ENCODE measurements at places on chromosomes 2 and 18. TPM values are rescaled to one million over a fixed set of nuclear protein-coding genes. Genes with fewer than 3 reads are reported as not detected.

DNA sequence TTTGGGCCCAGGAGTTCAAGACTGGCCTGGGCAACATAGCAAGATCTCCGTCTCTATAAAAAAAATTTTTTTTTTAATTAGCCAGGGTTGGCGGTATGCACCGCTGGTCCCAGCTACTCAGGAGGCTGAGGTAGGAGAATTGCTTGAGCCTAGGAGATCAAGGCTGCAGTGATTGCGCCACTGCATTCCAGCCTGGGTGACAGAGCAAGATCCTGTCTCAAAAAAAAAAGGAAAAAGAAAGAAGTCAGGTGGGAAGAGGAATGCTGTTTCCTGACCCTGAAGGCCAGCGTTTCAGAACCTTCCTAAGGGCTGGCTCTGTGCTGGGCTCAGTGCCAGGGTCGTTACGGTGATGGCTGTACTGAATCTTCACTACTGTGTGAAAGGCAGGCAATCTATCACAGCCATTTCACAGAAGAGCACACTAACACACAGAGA lies 35.0 kb upstream of the AGAP1 start:
- peak; percentile 50 for DNase-seq

Gene CPO
- 0.27 TPM for total RNA-seq

DNA sequence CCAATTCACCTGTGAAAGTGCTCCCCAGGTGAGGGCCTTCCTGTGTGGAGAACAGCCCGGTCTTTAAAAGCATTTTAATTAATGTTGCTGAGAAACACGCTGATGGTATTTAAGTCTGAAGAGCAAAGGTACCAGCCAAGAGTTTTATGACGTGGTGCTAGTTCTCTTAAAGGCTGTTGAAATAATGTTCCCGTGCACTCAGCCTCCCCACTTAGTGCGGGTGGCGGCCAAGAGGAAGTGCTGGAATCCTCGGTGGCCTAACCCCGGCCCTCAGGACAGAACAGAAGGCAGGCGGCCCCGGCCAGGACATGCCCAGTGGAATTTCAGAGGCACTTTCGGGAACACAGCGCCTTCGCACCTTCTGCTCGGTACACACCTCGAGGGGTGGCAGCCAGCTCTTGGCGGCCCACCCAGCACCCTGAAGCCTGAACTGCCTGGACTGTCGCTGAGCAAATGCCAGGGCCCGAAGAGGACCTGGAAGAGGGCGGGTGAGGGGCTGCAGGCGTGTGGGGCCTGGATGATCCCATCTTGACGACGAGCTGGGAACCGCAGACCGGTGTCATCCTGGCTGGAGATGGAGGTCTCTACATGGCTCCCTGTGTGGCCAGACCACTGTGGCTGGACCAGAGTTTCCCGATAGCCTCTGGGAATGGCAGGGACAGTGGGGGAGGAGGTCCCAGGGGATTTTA lies 142.9 kb downstream of the ASB1 start:
- peak; percentile 62 for DNase-seq

Gene CKAP2L
- total RNA-seq: 0.10 TPM

DNA sequence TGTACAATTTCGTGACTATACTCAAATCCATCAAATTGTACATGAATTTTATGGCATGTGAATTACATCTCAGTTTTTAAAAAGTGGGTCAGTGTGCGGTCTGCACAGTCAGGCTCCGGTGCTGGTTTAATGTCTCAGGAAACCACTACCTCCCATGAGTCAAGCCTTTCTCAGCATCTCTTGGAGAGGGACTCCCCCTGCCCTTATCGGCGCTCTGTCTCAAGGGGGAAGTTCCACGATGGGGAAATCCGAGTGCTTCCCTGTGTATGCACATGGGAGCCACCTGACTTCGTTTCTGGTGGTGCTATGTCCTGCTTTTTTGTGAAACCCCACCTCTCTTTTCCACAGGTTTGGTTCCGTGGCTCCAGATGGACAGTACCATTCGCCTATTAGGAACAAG lies 72.5 kb downstream of the ACOXL start:
- no peak for DNase-seq

DNA sequence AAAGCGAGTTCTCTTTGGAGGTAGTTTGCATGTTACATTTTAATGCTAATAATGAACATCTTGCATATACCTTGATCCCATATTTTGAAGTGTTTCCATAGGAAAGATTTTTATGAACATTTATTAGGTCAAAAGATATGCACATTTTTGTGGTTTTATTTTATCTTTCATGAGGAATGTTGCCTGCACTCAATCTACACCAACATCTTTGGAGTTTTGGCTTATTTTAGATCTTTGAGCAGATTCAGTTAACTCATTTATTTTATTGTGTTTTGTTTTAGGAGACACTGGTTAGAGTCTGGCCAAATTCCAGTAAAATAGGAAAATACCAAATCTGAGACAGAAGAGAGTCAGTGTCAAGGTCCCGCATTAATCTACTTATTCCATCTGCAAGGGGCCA lies 540.9 kb downstream of the RNF144A start:
- DNase-seq: no peak

DNA sequence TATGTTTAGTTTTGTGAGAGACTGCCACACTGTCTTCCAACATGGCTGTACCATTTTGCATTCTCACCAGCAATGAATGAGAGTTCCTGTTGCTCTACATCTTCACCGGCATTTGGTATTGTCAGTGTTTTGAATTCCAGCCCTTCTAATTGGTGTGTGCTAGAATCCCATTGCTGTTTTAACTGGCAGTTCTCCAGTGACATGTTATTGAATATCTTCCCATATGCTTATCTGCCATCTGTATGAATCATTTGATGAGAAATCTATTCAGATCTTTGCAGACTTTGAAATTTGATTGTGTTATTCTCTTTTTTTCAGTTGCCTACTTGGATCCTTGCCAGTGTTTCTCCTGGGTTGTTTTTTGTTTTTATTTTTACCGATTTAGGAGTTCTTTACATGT lies 99.0 kb downstream of the SNTG2 start:
- DNase-seq: no peak

Gene SEPTIN10
- total RNA-seq: 46.8 TPM

- DNase-seq: no peak
Measured at GRCh38 chr2:213021971-213022899, 129.2 kb downstream of the IKZF2 start.

Gene UNC50
- total RNA-seq: 28.5 TPM

- DNase-seq: no peak
Measured at GRCh38 chr18:22650247-22650646, 232.5 kb upstream of the CTAGE1 start.

- no peak for DNase-seq
Measured at GRCh38 chr2:208363485-208363884, 43.1 kb upstream of the PTH2R start.

DNA sequence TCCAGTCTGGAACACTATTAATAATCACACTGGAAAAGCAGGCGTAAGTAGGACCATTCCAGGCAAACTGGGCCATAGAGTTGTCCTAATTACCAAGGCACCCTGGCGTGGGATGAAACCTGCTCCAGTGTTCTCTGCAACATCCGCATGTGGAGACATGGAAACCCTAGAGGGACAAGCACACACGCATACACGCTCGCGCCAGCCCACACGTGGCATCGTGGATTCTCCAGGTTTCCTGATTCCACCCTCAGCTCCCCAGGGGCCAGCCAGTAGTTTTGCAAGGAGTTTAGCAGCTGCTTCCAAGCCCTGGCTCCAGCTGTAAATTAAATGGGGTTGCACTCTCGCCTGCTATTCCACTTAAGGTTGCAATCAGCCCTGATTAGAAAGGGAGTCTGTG lies 127.7 kb downstream of the DYSF start:
- peak; percentile 85 for DNase-seq

- no peak for DNase-seq
Measured at GRCh38 chr2:11710210-11710609, 36.2 kb upstream of the LPIN1 start.

Gene VWA3B
- total RNA-seq: not detected

DNA sequence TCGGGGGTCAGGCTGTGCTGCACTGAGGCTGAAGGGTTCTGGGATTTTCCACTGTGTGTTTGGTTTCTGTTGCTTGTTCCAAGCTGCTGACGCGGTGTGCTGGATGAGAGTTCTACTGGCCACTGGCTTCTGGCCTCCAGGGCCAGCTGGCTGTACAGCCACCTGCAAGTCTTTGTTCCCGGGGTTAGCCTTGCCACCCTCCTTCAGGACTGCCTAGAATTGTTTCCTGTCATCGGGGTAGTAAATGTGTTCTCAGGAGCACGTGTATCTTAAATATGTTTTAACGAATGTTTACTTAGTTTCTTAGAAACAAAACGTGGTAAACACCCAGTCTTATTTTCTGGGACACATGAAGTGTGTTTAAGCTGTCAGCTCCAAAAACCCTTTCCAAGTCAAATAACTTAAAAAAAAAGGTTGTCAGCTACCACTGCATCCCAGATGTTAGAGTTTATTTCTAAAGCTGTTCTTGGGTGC lies 231.2 kb downstream of the AGAP1 start:
- peak; percentile 83 for DNase-seq

Gene SLC30A3
- 9.4 TPM for total RNA-seq

DNA sequence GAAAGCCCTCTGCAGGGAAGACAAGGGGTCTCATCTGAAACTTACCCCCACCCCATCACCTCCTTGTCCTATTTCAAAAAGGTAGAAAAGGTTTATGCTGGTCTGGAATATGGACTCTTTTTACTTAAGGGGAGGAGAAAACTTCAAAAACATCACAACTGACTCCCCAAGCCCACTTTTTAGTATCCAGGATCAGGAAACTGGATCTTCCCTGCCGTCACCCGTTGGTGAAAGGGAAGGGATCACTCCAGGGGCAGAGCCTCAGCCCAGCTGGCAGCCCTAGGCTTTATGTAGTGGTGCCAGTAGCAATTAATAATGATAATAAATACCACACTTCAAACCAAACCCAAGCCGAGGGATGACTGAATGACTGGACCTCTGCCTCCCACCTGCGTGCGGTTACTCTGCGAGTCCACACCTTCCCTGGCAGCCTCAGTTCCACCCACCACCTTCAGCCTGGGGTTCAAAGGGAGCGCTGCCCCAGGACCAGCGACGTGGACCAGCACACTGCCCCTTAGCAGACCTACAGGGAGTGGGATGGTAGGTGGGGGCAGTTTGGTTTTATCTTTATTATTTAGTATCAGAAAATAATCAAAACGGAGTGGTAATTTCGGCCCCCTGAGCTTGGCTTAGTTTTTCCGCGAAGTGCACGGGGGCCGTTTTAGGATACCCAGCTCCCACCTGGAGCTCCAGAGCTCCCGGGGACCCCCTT lies 4.9 kb upstream of the GATA6 start:
- no peak for DNase-seq

Gene TMEM169
- total RNA-seq: 0.15 TPM

GRCh38 chr18:26867471-26867870 lies 2.0 kb upstream of the AQP4 start:
- DNase-seq: no peak

Gene TBR1
- not detected for total RNA-seq

DNA sequence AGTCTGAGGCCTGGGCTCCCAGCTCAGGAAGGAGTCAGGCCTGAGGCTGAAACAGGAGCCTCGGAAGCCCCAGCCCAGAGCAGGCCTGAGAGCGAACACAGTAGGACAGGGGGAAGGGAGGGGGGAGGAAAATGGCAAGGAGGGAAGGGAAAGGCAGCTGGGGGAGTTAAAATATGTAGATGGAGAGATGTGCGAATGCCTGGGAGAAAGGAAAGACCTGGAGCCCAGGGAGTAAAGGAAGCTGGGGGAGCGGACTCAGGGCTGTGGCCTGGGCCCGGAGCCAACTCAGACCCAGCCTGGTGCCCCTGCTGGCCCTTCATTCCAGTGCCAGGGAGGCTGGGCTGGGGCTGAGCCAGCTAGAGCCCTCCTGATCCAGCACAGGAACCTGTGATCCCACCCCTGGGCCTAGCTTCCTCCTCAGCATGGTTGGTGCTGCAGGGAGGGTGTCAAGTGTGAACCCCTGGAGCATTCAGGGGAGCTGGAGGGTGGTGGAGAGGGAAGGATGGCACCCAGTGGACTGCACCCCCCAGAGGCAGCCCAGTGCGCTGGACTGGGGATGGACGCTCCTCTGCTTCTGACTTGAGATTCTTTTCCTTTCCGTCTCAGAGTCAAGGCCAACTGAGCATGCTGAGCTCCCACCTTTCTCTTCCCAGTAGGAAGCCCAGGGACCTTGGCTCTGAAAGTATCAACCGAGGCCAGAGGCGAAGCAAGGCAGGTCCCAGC lies 46.3 kb downstream of the EMX1 start:
- no peak for DNase-seq

- DNase-seq: peak; percentile 61
Measured at GRCh38 chr2:96404446-96405373, 69.1 kb downstream of the NCAPH start.

Gene GPR148
- total RNA-seq: not detected

Gene MRPL53
- total RNA-seq: 163 TPM

GRCh38 chr2:213151437-213152064 lies at the start of gene IKZF2:
Gene IKZF2, minus strand, starts transcription at chr2:213151612. Its CDS starts 2,983 bp downstream, at chr2:213148629.
- peak; percentile 94 for DNase-seq
